ENCODE measurements at places on chromosomes 11 and 22.

GRCh38 chr11:121129362-121130340, 28.6 kb downstream of the TECTA start:
- DNase-seq: no peak

GRCh38 chr11:18115360-18116127, 9.7 kb upstream of the SAAL1 start:
- peak; percentile 38 for DNase-seq

- DNase-seq: no peak
Observed at GRCh38 chr11:2406451-2406850, 5.9 kb downstream of the TSSC4 start.

DNA sequence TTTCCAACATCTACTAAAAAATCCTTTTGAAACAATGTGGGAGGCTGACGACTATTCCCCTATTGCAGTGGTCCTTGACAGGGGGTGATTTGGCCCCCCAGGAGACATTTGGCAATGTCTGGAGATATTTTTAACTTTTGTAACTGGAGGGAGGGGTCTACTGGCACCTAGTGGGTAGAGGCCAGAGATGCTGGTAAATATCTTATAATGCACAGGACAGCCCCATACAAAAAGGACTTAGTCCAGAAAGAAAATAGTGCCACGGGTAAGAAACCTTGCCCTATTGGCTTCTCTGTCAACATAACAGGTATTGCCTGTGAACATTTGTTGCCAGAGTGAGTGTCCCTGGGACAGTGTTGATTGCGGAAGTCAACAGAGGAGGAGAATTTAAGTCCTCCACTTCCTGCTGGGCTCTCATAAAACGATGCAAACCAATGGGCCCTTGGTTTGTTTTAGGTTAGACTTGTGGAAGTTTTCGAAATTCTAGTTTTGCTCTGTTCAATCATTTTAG, 101.6 kb downstream of the MAML2 start:
- no peak for DNase-seq

- no peak for DNase-seq
Observed at GRCh38 chr11:65653229-65654225, 9.2 kb downstream of the RELA start.

DNA sequence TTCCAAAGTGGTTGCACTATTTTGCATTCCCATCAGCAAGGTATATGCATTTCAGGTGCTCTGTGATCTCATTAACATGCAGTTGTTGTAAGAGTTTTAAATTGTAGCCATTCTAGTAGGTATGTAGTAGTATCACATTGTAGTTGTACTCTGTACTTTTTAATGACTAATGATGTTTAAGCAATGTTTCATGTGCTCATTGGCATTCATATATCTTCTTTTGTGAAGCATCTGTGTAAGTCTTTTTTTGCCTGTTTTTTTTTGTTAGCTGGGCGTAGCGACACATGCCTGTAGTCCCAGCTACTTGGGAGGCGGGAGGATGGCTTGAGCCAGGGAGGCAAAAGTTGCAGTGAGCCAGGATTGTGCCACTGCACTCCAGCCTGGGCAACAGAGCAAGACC, 11.3 kb upstream of the TRIM29 start:
- no peak for DNase-seq

GRCh38 chr11:47587723-47588326, 1.3 kb downstream of the FAM180B start:
- no peak for DNase-seq

GRCh38 chr11:72305891-72306585, 62.1 kb upstream of the PHOX2A start:
- no peak for DNase-seq

Measured in NCI-H187 treated with DMSO at 0.1 percent for 48 hours (cell line).